Neural crest cell (in vitro differentiated cells): ENCODE measurements at places on chromosomes 16 and 17. TPM values are rescaled to one million over a fixed set of nuclear protein-coding genes. Genes with fewer than 3 reads are reported as not detected.

Gene PTGES3L
- 3.4 and 3.5 TPM in 2 replicates for total RNA-seq

Gene ITGA2B
- total RNA-seq: 7.3 and 8.1 TPM in 2 replicates

Gene MYCBPAP
- total RNA-seq: 1.2 and 1.7 TPM in 2 replicates

Gene RAB26
- 0.64 and 0.98 TPM in 2 replicates for total RNA-seq

Gene COPZ2
- 4.0 and 4.1 TPM in 2 replicates for total RNA-seq

GRCh38 chr17:50203604-50204345 lies 2.3 kb upstream of the COL1A1 start:
- no peak for DNase-seq

- DNase-seq: no peak
These were observed 31.8 kb upstream of the TMEM132E start for GRCh38 chr17:34547453-34548063.

- DNase-seq: no peak
These were observed 499.9 kb upstream of the ZFHX3 start for GRCh38 chr16:73547552-73548403.

DNA sequence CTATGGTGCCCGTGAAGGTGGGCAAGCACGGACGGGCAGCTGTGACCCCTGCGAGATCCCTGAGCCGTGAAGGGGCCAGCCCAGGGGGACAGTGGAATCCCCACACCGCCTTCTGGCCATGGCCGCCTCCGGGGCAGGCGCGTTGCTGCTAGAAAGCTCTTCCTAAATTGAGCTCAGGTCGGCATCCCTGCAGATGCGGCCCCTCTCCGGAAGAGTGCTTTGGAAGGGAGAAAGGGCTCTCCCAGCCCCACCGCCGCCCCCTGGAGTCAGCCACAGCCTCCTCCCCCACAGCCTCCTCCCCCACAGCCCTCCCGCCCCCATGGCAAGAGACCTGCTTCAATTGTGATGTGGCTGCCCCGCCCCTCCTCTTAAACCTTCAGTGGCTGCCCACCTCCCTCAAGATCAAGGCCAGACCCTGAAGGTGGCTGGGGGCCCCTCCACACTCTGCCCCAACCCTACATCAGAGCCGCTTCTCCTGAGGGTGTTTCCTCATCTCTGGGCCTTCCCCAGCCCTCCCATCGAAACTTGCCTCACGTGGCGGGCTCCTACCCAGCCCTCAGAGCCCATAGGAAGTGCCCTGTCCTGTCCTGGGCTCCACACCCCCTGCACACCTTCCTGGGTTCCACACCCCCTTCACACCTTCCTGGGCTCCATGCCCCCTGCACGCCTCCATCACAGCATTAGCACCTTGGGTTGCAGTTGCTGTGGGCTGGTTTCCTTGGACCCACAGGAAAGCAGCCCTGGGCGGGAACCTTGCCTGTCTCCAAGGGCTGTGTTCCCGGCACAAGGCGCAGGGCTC lies 5.5 kb upstream of the CBFA2T3 start:
- no peak for DNase-seq

- DNase-seq: no peak
These were observed 16.0 kb upstream of the CDRT4 start for GRCh38 chr17:15483431-15483830.

- DNase-seq: no peak
These were observed 68.8 kb upstream of the GCSH start for GRCh38 chr16:81164958-81165357.

GRCh38 chr17:58279736-58280479 lies 827 bp downstream of the MPO start:
- DNase-seq: no peak

DNA sequence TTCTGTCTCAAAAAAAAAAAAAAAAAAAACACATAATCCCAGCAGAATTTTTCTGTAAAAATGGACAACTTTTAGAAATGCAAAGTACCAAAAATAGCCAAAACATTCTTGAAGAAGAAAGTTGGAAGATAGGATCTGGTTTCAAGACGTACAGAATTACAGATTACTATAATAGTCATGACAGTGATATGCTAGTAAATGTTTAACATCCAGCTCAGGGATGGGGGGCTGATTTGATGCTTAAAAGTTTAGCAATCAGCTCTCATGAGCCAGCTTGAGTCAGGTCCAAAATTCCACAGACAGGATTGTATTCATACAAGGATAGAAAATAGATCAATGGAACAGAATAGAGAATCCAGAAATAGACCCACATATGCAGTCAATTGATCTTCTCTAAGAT lies 100.5 kb downstream of the CYB561 start:
- no peak for DNase-seq

GRCh38 chr16:13923703-13924298 lies 3.8 kb downstream of the ERCC4 start:
- DNase-seq: no peak
